Esophagus (tissue), 2 donors: ENCODE measurements at places on chromosomes 7 and 10. TPM values are rescaled to one million over a fixed set of nuclear protein-coding genes. Genes with fewer than 3 reads are reported as not detected.

The FFAR4 gene
- 0.15 TPM for polyA plus RNA-seq

The MSANTD7 gene
- 3.6 TPM for polyA plus RNA-seq

The MAT1A gene
- 0.22 TPM for polyA plus RNA-seq

The MYOZ1 gene
- polyA plus RNA-seq, result 0.89 TPM

The CHAT gene
- not detected for polyA plus RNA-seq

The THSD7A gene
- polyA plus RNA-seq, result 0.20 TPM

The SPDYE2B gene
- polyA plus RNA-seq, result not detected

The PLEKHS1 gene
- 0.05 TPM for polyA plus RNA-seq

The NUTM2E gene
- 0.13 TPM for polyA plus RNA-seq

The LRRN3 gene
- 0.12 TPM for polyA plus RNA-seq

The SNX8 gene
- 37.7 TPM for polyA plus RNA-seq

The ABI1 gene
- polyA plus RNA-seq, result 42.8 TPM

The ARHGEF5 gene
- polyA plus RNA-seq, result 22.1 TPM

The TLL2 gene
- 0.08 TPM for polyA plus RNA-seq

The INSYN2A gene
- polyA plus RNA-seq, result not detected

The EBLN1 gene
- not detected for polyA plus RNA-seq

The C10orf67 gene
- 0.04 TPM for polyA plus RNA-seq

The GRM3 gene
- 0.05 TPM for polyA plus RNA-seq

The RP9 gene
- 5.8 TPM for polyA plus RNA-seq

The UTF1 gene
- not detected for polyA plus RNA-seq

The UCN3 gene
- not detected for polyA plus RNA-seq

The EPHA1 gene
- 74.6 TPM for polyA plus RNA-seq

The GNGT1 gene
- not detected for polyA plus RNA-seq

The TMEM176A gene
- 4.8 TPM for polyA plus RNA-seq

The ZNF398 gene
- 4.5 TPM for polyA plus RNA-seq

The CEP41 gene
- polyA plus RNA-seq, result 2.3 TPM

The CFAP70 gene
- 1.2 TPM for polyA plus RNA-seq

The ANKRD1 gene
- polyA plus RNA-seq, result 0.96 TPM

The OR2A1 gene
- 0.01 TPM for polyA plus RNA-seq

The POLR2J gene
- 68.9 TPM for polyA plus RNA-seq

The UMAD1 gene
- polyA plus RNA-seq, result 4.9 TPM

The PAX4 gene
- not detected for polyA plus RNA-seq

The KCP gene
- 5.5 TPM for polyA plus RNA-seq

The CACNB2 gene
- polyA plus RNA-seq, result 5.1 TPM

The ABCC2 gene
- polyA plus RNA-seq, result 0.20 TPM

The TUBAL3 gene
- polyA plus RNA-seq, result 0.05 TPM

The ANKRD61 gene
- not detected for polyA plus RNA-seq

The NXPH1 gene
- 0.02 TPM for polyA plus RNA-seq

The OR2A12 gene
- not detected for polyA plus RNA-seq

The POM121C gene
- polyA plus RNA-seq, result 12.5 TPM

The OPN1SW gene
- polyA plus RNA-seq, result not detected

The WDFY4 gene
- polyA plus RNA-seq, result 0.43 TPM

The ACTR3C gene
- polyA plus RNA-seq, result 8.0 TPM

The PTPN20 gene
- polyA plus RNA-seq, result 2.3 TPM

The CALY gene
- 0.05 TPM for polyA plus RNA-seq

The GATA3 gene
- 0.45 TPM for polyA plus RNA-seq

The DDC gene
- polyA plus RNA-seq, result 0.18 TPM
